ENCODE measurements at places on chromosomes 16 and 17. TPM values are rescaled to one million over a fixed set of nuclear protein-coding genes. Genes with fewer than 3 reads are reported as not detected.

Gene UBE2G1
- 38.4 TPM for total RNA-seq

Gene SEZ6
- not detected for total RNA-seq

Gene MFSD6L
- total RNA-seq = 0.41 TPM

Gene KRTAP4-7
- not detected for total RNA-seq

Gene CMTM2
- total RNA-seq = 3.1 TPM

Gene KRT12
- not detected for total RNA-seq

Gene ZNF469
- total RNA-seq = 2.1 TPM

Gene ZG16B
- not detected for total RNA-seq

Gene MYH3
- total RNA-seq = 2.8 TPM

Gene ITGA2B
- 4.6 TPM for total RNA-seq

Gene HSD17B1
- 1.4 TPM for total RNA-seq

Gene TPSD1
- total RNA-seq = 9.4 TPM
